ENCODE measurements at places on chromosomes 5 and 9.

DNA sequence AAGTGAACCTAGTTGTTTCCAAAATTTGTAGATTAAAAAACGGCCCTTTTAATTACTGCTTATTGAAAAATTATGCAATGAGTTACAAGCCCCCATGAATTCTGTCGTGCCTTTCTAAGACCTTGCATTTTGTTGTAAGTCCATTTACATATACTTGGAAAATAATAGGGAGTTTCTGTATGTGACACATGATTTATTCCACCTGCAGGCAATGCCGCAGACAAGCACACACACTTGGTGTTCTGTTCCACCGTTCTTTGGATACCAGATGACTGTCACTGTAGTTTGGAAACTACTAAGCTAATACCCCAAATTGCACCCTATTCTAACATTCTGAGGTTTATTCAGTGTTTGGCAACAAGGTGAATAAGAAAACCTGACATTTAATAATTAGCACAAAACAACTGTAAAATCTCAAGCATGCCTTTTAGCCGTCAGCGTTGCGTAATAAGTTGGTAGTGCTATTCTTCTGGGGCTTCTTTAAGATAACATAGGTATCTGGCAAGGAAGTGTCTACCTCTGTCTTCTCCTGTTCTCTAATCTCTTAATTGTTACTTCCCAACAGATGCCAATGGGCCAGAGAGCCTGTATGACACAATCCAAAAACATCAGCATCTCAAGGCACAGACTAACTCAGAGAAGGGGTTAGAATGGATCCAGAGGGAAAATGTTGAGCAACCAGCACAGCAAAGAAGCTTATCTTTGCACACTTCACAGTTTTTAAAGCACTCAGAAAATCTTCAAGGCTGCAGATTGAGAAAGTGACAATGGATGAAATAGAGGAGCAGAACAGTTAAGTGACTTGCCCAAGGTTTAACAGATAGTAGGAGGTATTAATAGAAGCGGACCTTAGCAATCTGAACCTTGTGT lies 48.2 kb upstream of the DPYSL3 start:
- DNase-seq, result no peak

- DNase-seq, result peak; percentile 16
Observed at GRCh38 chr9:122498883-122499288, 11.7 kb upstream of the OR1J2 start.

- no peak for DNase-seq
Observed at GRCh38 chr9:91342575-91342974, 19.1 kb downstream of the AUH start.

DNA sequence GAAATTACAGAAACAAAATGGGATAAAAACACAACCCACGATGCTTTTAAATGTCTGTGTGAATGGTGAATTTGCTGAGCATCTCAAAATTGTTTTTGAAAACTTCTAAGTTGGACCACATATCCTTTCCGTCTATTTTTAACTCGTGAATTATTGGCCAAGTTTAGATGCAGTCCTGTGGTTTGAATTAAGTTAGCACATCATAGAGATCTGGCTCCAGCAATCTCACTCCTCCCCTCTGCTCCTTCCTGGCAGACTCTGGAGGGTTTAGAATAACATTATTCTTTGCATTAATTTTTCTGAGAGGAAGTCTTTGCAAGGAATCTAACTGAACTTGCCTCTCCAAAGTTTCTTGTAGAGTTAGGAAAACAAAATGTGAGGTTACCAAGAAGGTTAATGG lies 14.5 kb upstream of the ANKRD55 start:
- DNase-seq, result no peak

- no peak for DNase-seq
Observed at GRCh38 chr5:2996248-2996647, 244.8 kb upstream of the IRX2 start.
